Left forelimb (tissue), 1 donor: ENCODE measurements at places on chromosomes 6 and 20.

GRCh38 chr6:131717836-131718542, 7.2 kb upstream of the CTAGE9 start:
- DNase-seq, result no peak

DNA sequence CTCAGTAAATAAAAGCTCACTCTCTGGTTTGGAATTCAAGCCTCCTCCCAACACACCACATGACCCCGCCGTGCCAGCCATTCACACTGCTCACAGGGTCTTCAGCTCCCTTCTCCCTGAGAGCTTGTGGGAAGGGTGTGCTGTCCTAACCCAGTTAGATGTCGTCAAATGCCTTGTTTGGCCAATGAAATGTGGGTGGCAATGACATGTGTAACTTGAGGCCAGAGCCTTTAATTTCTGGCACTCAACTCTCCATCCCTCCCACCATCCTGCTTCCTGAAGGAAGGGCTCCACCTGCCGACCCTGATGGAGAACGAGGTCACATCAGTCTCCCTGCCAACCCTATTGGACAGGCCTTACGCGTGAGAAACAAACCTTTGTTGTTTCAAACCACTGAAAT, 224.5 kb upstream of the AGPAT4 start:
- DNase-seq, result no peak

- DNase-seq, result no peak
Observed at GRCh38 chr6:32402812-32403211, 4.2 kb downstream of the BTNL2 start.

DNA sequence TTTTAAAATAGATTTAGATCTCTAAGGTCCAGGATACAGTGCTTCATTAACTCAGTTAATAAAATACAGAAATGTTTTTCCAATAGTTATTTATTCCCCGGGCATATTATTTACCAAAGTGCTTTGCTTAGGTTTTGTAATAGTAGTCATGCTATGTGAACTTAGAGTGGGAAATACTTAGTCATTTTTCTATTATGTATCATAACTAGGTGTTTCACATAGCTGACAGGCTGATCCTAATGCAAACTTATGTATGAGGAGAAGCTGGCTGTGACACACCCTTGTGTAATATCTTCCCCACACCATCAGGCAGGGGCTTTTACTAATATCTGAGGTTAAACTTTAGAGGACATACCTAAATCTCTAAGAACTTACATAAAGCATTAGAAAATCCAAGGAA, 277.7 kb upstream of the RIMS1 start:
- no peak for DNase-seq

- DNase-seq, result no peak
Observed at GRCh38 chr6:43962458-43962857, 164.8 kb downstream of the MRPL14 start.

GRCh38 chr20:8082025-8082424, 50.0 kb upstream of the PLCB1 start:
- no peak for DNase-seq

DNA sequence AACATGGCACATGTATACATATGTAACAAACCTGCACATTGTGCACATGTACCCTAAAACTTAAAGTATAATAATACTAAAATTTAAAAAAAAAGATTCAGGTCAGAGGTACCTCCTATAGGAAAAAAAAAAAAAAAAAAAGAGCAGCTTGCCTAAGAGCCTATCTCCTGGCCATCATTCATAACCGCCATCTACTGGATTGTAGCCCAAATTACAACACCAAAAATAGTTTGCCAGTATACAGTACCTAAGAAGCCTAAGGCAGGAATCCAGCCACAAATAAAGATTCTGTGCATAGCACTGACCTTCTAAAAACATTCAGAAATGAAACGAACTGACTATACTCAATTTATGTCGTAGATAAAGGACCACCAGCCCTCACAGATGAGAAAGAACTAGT, 438.4 kb upstream of the ADGRB3 start:
- no peak for DNase-seq
